ENCODE measurements at places on chromosomes 1 and 21.

GRCh38 chr1:203037509-203038190 lies 11.4 kb downstream of the PPFIA4 start:
- DNase-seq = no peak

GRCh38 chr1:35447278-35447677 lies 109.9 kb downstream of the KIAA0319L start:
- no peak for DNase-seq

DNA sequence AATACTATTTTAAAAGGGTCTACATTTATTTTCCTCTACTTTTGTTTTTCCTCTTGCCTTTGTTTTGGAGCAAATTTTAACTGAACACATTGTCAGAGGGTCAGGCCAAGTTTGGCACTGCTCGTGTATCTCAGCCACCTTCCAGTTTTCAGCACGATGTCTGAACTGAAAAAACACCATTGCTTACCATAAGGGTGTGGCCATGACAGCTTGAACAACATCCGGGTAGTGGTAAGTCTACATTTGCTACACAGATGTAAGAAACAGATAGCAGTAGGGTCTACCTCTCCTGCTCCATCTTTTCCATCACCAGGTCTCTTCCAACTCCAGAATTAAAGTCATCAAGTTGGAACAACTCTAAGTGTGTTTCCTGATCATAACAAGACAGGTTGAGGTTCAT lies 4.2 kb downstream of the HIVEP3 start:
- DNase-seq = peak; percentile 51

GRCh38 chr1:201355471-201355870 lies 22.0 kb downstream of the TNNT2 start:
- DNase-seq = no peak

DNA sequence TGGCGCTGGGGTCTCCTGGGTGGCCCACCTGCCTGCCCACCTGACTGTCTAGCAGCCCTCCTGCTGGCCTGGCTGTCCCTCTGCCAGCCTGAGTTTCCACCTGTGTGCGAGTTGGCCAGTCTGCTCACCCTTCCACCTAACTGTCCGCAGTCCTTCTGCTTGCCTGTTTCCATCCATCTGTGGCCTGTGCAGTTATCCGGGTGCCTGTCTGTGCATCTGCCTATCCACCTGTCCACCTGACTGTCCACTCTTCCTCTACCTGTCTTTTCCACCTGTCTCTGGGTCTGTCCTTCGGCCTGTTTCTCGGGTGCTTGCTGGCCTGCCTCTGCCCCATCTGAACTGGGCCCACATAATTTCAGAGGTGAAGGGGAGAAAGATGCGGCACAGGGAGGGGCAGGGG lies 1.9 kb downstream of the KCNQ4 start:
- no peak for DNase-seq

DNA sequence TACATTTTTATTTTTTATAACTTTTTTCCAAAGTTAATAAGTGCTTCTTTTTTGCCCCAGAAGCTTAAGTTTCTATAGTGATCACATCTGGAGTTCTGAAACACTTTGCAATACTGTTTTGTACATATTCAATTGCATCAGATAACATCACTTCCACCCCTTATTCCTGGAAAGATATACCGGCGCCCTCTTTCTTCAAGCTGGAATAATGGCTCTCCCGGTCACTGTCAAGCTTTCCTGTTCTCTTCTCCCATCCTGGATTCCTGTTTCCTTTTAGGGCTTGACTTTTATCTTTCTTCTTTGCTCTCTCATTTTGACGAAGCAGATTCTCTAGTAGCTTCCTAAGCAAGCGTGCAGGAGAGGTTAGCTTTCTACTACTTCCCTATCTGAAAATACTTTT lies 1866.8 kb downstream of the MRPL39 start:
- no peak for DNase-seq

GRCh38 chr1:230165536-230165935 lies 98.5 kb downstream of the GALNT2 start:
- no peak for DNase-seq

DNA sequence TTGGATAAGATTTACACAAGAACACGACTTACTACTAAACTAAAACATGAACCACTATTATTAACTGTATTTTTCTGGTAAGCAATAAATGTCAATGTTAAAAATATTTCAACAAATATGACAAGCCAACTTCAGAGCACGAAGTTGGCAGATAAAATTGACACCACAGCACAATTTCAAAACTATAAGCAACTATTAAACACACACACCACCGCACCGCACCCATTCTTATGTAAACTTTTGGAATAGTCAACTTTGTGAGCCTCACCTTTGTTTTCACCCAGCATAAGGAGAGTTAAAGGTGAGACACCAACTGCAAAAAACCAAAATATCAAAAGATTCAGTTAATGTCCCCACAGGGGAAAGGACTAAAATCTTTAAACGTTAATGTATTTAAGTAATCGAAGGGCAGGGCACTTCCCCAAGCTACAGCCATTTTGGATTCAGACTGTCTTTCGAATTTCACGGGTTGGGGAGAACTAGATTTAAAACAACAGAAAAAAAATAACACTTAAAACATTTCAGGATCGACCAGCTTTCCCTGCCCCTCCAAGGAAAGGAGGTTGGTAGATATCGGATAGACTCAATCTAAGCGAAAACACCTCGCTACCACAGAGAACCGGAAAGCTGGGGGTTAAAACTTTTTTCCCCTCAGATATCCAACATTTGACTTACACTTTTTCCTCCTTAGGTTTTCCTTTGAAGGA lies 872 bp downstream of the GPBP1L1 start:
- DNase-seq = peak; percentile 1

DNA sequence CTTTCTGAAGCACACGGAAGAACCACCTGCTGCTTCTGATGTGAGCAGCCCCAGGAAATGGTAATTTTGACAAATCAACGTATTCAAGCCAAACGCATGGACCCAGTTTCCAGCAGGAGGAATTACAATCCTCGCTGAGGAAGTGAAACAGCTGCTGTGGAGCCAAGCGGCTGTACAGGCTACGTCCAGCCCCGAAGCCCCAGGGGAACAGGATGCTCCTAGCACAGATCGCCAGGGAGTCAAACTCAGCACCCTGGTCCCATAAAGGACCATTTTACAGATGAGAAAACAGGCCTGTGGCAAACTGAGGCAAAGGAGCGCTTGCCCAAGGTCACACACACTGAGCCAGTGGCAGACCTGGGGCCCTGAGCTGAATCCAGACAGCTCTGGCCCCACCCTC lies 108.0 kb downstream of the PTPRU start:
- no peak for DNase-seq

GRCh38 chr1:228860911-228861831 lies 125.9 kb downstream of the RHOU start:
- no peak for DNase-seq

- no peak for DNase-seq
These were observed 120.7 kb downstream of the CDC7 start for GRCh38 chr1:91621360-91621759.

- DNase-seq = no peak
These were observed 22.4 kb upstream of the PADI2 start for GRCh38 chr1:17141441-17142197.

- no peak for DNase-seq
These were observed 45.1 kb upstream of the RNF11 start for GRCh38 chr1:51190961-51191360.

- no peak for DNase-seq
These were observed 35.6 kb downstream of the STUM start for GRCh38 chr1:226584164-226584563.

DNA sequence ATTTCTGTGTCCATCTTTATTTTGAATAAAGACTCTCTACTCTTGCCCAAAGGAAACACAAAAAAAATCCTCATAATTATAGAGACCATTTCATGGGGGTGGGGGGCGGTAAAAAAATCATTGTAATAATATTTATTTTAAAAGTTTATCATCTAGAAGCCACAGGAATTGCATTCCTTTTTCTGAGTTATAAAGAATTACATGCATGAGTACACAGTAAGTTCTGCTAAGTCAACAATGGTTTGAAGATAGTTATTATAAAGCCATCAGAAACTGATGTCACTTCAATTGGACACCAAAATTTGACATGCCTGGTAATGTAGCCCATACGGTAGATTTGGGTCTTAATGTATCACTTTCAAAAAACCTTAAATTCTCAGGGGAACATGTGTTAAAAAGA lies 478.1 kb upstream of the NR5A2 start:
- no peak for DNase-seq

GRCh38 chr1:232368821-232369321 lies 261.1 kb downstream of the SIPA1L2 start:
- DNase-seq = no peak

- DNase-seq = no peak
These were observed 7.3 kb downstream of the C1orf174 start for GRCh38 chr1:3892748-3893147.

DNA sequence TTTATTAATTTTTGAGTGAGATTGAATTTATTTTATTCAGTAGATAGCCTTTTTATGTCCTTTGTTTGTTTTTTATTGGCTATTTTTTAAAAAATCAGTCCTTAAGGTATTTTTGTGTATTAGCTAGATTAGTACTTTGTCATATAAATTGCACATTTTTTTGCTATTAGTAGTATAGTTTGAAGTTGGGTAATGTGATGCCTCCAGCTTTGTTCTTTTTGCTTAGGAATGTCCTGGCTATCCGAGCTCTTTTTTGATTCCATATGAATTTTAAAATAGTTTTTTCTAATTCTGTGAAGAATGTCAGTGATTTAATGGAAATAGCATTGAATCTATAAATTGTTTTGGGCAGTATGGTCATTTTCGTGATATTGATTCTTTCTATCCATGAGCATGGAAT lies 80.4 kb downstream of the MAN1A2 start:
- DNase-seq = no peak

GRCh38 chr1:179883040-179883744 lies 1.1 kb downstream of the TOR1AIP1 start:
- DNase-seq = peak; percentile 41

DNA sequence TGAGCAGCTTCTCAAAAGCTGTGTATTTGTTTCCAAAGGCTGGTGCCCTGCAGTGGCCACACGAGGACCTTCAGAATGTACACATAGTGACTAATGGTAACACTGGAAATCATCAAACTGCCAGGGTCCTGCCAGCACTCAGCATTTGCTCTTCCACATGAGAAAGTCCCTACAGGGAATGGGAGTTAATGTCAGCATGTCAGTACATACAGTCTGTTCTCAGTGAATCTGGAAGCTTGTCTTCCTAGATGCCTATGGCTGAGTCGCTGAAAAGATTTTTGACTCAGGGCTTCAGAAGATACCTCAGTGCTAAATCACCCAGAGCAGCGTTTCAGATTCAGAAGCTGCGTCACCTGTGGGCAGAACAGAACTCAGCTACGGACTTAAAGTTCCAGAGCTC lies 108.2 kb downstream of the CDC7 start:
- DNase-seq = no peak

DNA sequence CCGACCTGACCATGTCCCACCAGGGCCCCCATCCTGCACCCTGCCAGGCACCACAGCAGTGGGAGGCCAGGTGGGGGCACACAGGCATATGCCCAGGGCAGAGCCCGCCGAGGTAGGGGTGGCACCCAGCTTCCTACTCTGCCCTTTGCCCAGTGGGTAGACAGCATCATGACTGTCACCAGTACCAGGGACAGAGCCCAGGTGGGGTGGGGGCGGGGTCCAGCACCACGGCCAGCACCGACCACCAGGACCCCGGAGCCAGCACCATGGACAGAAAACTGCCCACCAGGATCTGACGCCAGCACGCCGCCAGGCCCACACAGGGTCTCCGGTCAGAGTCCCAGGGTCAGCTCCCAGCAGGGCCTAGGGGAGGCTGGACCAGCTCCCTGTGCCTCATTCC lies 3.8 kb downstream of the TAS1R3 start:
- no peak for DNase-seq

DNA sequence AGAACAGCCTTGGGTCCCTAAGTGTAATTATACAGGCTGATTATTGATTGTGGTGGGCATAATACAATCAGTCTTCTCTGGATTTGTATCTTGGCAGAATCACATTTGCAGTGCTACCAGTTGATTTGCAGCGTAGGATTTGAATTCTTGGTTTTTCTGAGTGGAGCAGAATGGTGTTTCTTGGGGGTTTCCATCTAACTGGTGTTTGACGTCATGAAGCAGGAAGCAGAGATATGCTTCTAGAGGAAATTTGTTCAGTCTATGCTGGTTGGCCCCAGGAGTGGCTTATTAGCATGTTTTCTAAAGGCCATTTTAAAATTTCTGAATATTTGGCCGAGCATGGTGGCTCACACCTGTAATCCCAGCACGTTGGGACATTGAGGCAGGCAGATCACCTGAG lies 3.4 kb downstream of the CTTNBP2NL start:
- DNase-seq = no peak

- peak; percentile 74 for DNase-seq
These were observed 20.3 kb downstream of the NEK2 start for GRCh38 chr1:211654838-211655787.

DNA sequence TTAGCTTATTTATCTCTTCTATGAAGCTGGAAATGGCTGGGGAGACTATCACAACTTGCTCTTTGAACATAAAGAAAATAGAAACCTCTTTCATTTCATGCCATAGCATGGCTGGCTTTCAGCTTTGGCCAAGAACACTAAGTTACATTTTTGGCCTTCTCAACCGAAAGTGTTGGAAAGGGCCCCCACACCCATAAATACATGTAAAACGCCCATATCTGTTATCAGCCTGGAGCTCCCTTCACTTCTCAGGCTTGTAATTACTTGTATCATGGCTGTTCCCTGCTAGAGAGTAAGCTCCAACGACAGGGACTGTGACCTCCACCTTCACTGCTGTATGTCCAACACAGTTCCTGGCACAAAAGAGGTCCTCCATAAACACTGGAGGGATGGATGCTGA lies 12.7 kb upstream of the EIF4G3 start:
- no peak for DNase-seq

GRCh38 chr1:26009796-26010447 lies 11.7 kb upstream of the EXTL1 start:
- DNase-seq = no peak

- no peak for DNase-seq
These were observed 59.7 kb downstream of the INAVA start for GRCh38 chr1:200954434-200954833.

- DNase-seq = no peak
These were observed 193.8 kb downstream of the LYPLAL1 start for GRCh38 chr1:219367496-219367895.

- no peak for DNase-seq
These were observed 134.0 kb upstream of the ARHGEF16 start for GRCh38 chr1:3320246-3321152.

DNA sequence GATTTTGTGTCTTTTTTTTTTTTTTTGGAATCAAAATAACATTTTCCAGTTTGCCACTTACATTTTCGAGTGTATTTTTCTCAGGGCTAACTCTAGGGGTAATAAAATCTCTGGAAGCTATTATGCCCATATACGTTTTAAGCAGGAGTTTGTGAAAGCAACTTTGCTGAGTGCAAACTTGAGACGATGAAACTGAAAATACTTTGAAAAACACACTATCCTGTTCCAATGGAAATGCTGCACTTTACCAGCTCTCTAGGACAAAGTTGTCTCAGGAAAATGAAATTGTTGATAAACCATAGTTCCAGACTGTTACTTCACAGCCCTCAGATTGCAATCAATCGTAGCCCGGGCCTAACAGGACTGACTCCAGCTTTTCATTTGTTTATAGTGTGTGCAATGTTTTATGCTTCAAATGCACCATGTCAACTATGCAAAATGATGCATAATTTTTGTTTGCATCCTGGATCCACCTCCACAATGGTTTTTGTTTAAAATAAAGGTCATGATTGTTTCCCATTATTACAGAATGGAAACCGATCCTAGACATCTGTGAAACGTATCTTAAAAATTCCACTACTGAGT lies 220.6 kb upstream of the PKN2 start:
- DNase-seq = no peak

GRCh38 chr1:226960256-226960655 lies 20.2 kb downstream of the COQ8A start:
- DNase-seq = no peak

Measured in CD4-positive, alpha-beta T cell treated with Interleukin-15 for 4 hours (primary cell).